ENCODE measurements at places on chromosomes 3 and 15. TPM values are rescaled to one million over a fixed set of nuclear protein-coding genes. Genes with fewer than 3 reads are reported as not detected.

DNA sequence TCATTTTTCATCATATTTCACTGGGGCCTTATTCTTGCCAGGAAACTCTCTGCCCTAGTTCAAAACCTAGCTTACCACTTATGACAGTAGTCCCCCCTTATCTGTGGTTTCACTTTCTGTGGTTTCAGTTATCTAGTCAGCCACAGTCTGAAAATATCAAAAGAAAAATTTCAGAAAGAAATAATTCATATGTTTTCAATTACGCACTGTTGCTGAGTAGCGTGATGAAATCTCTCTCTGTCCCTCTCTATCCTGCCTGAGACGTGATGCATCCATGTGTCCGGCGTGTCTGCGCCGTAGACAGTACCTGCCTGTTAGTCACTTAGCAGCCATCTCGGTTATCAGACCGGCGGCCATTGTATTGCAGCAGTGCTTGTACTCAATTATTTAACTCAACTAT, 369.9 kb upstream of the MCTP2 start:
- peak; percentile 28 for DNase-seq

- no peak for DNase-seq
Observed at GRCh38 chr3:13689373-13690260, 140.7 kb downstream of the FBLN2 start.

DNA sequence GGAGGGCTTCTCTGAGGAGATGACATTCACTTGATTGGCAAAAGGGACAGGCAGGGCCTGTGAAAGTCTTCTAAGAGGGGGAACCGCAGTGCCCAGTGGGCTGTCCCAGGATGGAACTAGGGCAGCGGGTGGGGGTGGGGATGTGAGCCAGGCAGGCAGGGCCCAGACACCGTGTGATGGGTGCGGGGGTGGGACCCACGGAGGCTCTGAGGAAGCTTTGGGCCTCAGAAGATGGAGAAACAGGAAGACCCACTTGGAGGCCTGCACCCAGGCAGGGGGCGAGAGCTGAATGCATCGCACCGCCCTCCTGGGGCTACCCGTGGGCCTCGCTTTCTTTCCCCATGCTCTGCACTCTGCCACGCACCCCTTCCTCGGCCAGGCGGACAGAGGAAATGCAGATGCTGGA, 32.9 kb upstream of the ACAD9 start:
- DNase-seq = peak; percentile 62

GRCh38 chr3:111750278-111750884, 108.7 kb upstream of the PHLDB2 start:
- no peak for DNase-seq

DNA sequence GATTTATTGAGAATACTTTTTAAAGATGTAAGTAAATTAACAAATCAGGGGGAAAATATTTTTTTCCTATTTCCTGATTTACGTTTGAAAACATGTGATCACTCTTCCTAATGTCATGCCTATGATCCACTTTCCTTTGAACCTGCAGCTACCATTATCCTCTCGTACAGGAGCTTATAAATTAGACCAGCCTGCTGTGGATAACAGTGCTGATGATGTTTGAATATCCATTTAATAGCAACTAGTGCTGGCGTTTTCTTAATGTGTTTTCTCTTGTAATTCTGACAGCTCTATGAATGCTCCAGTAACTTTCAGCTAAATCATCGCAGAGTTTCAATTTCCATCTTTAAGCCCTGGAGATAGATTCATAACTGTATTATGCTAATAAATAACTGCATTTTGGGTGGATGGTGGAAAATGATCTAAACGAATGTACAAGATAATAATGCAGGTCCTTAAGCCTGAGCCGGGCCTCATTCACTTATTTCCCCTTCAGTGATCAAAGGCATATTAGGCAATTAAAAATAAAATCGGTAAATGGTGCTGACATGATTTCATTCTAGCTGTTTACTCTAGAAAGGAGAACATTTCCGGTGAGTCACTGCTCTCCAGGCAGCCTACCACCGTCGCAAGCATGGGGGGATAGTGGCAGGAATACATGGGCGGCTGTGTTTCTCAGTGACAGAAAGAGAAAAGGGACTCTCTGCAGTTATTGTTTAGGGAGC, 58.5 kb upstream of the SLC24A5 start:
- DNase-seq = no peak

DNA sequence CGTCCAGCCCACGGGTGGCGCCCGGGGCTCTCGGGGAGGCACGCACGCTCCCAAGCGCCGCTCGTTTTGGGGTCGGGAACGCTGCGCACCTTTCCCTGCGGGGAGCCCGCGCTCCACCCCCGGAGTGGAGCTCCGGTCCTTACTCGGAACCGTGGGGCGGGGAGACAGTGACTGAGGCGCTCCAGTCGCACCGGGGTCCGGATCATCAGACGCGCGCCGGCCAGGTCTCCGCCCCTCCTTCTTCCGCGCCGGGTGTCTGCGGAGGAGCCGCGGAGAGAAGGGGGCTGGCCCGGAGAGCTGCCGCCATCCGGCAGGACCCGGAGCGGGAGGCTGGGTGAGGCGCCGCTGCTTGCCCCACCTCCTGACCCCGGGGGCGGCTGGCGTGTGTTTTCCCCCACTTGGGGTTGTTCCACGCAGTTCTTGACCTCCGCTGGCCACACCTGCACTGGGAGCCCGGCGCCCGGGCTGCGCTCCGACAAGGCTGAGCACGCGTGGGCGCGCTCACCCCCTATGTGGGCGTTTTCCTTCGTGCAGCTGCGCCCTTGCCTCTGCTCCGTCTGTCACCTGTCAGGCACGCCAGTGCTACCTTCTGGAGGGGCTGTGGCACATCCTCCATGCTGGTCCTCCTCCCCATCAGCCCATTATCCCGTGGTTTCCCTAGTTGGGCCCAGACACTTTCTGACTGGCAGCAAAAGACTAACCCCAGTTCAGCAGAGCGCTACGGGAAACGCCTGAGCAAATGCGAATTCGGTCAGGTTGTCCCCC, at the start of gene MCF2L2:
TSS of gene MCF2L2 (minus strand) at position 173 of the 765 bp plus-strand sequence. CDS start 642 bp downstream, outside the sequence.
- peak; percentile 67 for DNase-seq

DNA sequence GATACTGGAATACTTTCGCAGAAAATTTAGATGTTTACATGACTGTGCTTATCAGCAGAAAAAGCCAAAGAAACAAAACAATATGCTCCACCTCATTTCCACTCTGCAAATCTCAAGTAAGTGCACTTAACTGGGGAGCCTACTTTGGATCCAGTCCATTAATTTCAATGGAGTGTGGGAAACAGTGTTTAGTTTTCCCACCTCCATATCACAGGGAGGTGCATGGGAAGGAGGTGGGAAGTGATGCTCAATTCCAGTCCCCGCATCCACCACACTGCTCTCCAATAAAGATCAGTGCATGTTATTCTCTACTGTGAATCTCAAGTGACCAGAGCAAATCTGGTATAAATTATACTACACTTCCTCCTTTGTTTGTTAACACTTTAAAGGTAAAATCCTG, 2.9 kb downstream of the NEDD4 start:
- DNase-seq = no peak

GRCh38 chr3:9397906-9398699, 688 bp downstream of the SETD5 start:
- peak; percentile 47 for DNase-seq

GRCh38 chr3:9903238-9903624, 583 bp downstream of the IL17RE start:
- no peak for DNase-seq

DNA sequence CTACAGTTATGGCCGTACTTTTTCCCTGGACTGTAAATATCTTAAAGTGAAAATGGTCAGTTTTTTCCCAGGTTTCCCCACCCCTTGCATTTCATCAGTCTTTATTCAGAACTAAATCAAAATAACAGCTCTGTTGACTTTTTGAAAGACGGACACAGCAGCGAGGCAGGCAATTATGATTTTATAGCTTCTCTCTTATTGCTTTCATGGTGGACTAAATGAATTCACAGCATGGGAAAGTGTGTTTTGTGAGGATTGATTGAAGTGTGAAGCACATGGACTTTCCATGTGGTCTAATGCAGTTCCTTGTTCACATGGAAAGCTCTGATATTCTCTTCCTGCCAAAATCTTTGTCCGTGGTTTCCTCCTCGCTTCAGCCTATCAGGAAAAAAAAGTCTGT, 268.7 kb upstream of the ARL6 start:
- DNase-seq = no peak

DNA sequence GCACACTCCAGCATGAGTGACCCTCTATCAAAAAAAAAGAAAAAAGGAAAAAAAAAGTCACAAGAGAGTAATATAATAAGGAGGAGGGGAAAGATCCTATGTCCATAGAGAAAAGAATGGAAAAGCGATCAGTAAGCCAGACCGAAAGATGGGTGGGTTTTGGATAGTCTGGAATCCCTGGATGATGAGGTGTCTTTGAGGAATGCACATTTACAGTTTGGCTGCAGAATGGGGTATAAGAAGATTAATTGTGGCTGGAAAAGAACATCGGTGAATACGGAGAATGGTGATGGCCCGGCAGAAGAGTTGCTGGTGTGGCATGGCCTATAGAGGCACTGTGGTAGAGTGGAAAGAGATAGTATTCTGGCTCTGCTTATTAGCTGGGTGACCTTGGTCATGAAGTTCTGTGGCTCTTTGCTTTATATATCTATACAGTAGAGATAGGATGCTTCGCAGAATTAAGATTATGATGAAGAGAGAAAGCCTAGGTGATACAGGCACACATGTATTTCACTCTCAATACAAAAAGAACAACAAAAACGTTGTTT, 187.9 kb downstream of the AKAP13 start:
- no peak for DNase-seq

DNA sequence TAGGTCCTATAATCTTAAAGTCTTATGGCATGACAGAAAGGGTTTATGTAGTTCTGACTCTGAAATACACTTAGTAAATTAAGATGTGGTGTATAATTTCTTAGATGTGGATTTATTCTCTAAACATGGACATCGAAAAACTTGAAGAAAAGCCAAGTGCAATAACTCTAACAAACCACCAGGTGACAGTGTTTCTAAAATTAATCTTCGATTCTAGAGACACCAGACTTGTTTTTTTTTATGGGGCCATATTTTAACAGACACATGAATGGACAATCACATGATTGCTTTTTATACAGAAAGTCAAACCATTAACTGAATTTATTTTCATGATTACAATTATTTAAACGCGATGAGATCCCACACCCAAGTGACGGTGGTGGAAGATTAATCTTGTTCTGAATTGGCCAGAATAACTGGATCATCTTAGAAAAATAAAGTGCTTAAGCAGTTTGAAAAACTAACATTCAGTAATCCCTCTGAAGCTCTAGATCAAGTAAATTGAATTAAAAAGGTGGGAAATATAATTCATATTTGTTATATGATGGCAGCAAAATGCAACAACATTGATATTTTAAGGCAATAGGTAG, 305.1 kb downstream of the LSAMP start:
- DNase-seq = no peak

GRCh38 chr15:43439268-43439667, 53.7 kb downstream of the TP53BP1 start:
- DNase-seq = no peak

DNA sequence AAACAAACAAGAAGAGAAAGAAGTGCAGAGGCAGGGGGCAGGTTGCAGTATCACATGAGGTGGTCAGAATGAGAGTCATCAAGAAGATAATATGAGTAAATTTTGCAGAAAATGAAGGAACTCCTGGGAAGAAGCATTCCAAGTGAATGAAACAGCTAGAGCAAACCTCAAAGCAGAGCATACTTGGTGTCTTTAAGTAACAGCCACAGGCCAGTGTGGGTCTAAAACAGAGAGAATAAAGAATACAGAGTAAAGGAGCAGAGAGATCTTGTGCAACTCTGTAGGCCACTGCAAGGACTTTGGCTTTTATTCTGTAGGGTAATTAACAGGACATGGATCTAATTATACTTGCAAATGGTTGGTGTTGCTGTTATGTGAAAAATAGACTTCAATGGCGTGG, 81.3 kb downstream of the STAC start:
- no peak for DNase-seq

- DNase-seq = peak; percentile 78
Observed at GRCh38 chr3:33277193-33277882, at the start of gene FBXL2. TSS of gene FBXL2 (plus strand) at chr3:33277442. CDS start at chr3:33277513, 71 bp downstream.

- no peak for DNase-seq
Observed at GRCh38 chr3:37245003-37245402, 70.6 kb upstream of the LRRFIP2 start.

GRCh38 chr3:45151100-45151499, 4.9 kb upstream of the CDCP1 start:
- DNase-seq = no peak

DNA sequence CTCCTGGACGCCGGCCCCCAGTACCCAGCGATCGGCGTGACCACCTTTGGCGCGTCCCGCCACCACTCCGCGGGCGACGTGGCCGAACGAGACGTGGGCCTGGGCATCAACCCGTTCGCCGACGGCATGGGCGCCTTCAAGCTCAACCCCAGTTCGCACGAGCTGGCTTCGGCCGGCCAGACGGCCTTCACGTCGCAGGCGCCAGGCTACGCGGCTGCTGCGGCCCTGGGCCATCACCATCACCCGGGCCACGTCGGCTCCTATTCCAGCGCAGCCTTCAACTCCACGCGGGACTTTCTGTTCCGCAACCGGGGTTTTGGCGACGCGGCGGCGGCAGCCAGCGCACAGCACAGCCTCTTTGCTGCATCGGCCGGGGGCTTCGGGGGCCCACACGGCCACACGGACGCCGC, 956 bp downstream of the ZIC1 start:
- no peak for DNase-seq

DNA sequence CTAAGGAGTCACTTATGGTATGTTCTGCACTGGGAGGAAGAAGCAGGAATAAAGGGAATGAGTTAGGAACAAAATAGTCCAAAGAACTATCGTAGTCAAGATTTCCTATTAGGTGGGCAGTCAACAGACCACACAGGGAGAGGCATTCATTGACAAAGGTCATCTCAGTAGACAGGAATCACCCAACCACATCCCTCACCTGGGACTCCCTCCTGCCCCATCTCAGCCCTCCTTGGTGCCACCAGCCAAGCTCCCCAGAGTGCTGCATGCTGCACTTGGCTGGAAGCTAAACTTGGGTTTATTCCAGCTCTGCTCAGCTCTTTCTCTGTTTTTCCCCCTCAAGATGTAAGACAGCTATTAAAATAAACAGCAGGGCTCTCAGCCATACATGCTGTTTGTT, 72.3 kb upstream of the CTNNB1 start:
- no peak for DNase-seq

GRCh38 chr15:41513506-41514227, at the start of gene LTK:
TSS of gene LTK (minus strand) at chr15:41513827. CDS start at chr15:41513709, 118 bp downstream.
- DNase-seq = peak; percentile 77

GRCh38 chr3:69058180-69058946, 6.2 kb upstream of the TMF1 start:
- no peak for DNase-seq

GRCh38 chr15:29849716-29850115, 27.4 kb upstream of the TJP1 start:
- DNase-seq = no peak

- no peak for DNase-seq
Observed at GRCh38 chr3:170499562-170500156, 81.0 kb downstream of the CLDN11 start.

- DNase-seq = no peak
Observed at GRCh38 chr3:23052620-23053019, 150.5 kb upstream of the UBE2E2 start.

Gene APBA2
- 0.32 TPM for total RNA-seq

Gene RETNLB
- total RNA-seq = not detected

Gene C3orf80
- total RNA-seq = 0.40 TPM

Gene CD200R1
- total RNA-seq = 0.95 TPM

Gene RTP3
- not detected for total RNA-seq

Gene BUB1B
- 1.8 TPM for total RNA-seq

Gene GP5
- not detected for total RNA-seq

Gene SLC15A2
- total RNA-seq = 5.1 TPM

Gene KLHL6
- 1.7 TPM for total RNA-seq

Gene MOBP
- 0.32 TPM for total RNA-seq

Gene GASK1A
- 4.3 TPM for total RNA-seq

Gene ROPN1
- 2.0 TPM for total RNA-seq

Gene TBC1D21
- total RNA-seq = not detected
